Placental pericyte (primary cell): ENCODE measurements at places on chromosomes 7 and 10. TPM values are rescaled to one million over a fixed set of nuclear protein-coding genes. Genes with fewer than 3 reads are reported as not detected.

WNT2 gene
- 2.7 and 21.7 TPM in 2 replicates for total RNA-seq

FAM13C gene
- under 0.01 and 0.14 TPM in 2 replicates for total RNA-seq

AMPH gene
- total RNA-seq = 0.22 and 1.4 TPM in 2 replicates

RSPH10B gene
- under 0.01 TPM in 1 of 2 replicates, not detected in the other for total RNA-seq

ADIRF gene
- total RNA-seq = 1.0 TPM in 1 of 2 replicates, not detected in the other

CDHR1 gene
- total RNA-seq = under 0.01 TPM in 1 of 2 replicates, not detected in the other

MBL2 gene
- not detected in 2 replicates for total RNA-seq

SORBS1 gene
- 0.44 and 1.3 TPM in 2 replicates for total RNA-seq

CLDN3 gene
- not detected in 2 replicates for total RNA-seq

ZP3 gene
- total RNA-seq = 0.43 and 1.8 TPM in 2 replicates

GPR26 gene
- total RNA-seq = not detected in 2 replicates

ZNF438 gene
- total RNA-seq = 4.6 and 4.9 TPM in 2 replicates

UCMA gene
- total RNA-seq = not detected in 2 replicates

C10orf105 gene
- under 0.01 TPM in 1 of 2 replicates, not detected in the other for total RNA-seq

TMEM196 gene
- not detected in 2 replicates for total RNA-seq

ASB4 gene
- total RNA-seq = not detected in 2 replicates

TMEM26 gene
- total RNA-seq = 1.1 and 6.2 TPM in 2 replicates

STEAP2 gene
- 1.8 and 28.6 TPM in 2 replicates for total RNA-seq

GPC2 gene
- 0.66 and 1.9 TPM in 2 replicates for total RNA-seq

PHYH gene
- 10.0 and 12.0 TPM in 2 replicates for total RNA-seq

PPP1R17 gene
- not detected in 2 replicates for total RNA-seq

GHRHR gene
- not detected in 2 replicates for total RNA-seq

SYCE1 gene
- 8.3 and 9.7 TPM in 2 replicates for total RNA-seq

CRPPA gene
- 1.3 and 2.9 TPM in 2 replicates for total RNA-seq

GJD4 gene
- total RNA-seq = not detected in 2 replicates

ABCB4 gene
- 0.86 TPM in 1 of 2 replicates, not detected in the other for total RNA-seq

TRPV6 gene
- total RNA-seq = not detected in 2 replicates

GLUD1 gene
- total RNA-seq = 189 and 290 TPM in 2 replicates

C7orf33 gene
- total RNA-seq = not detected in 2 replicates

OPALIN gene
- total RNA-seq = not detected in 2 replicates

PILRB gene
- 7.0 and 19.8 TPM in 2 replicates for total RNA-seq

EGR2 gene
- 4.4 and 14.6 TPM in 2 replicates for total RNA-seq

ANTXRL gene
- not detected in 2 replicates for total RNA-seq

COX19 gene
- 9.2 and 11.2 TPM in 2 replicates for total RNA-seq

HOGA1 gene
- 0.14 and 0.44 TPM in 2 replicates for total RNA-seq

MALRD1 gene
- total RNA-seq = not detected in 2 replicates

SPACDR gene
- total RNA-seq = 0.72 and 0.88 TPM in 2 replicates

CHPF2 gene
- 92.8 and 125 TPM in 2 replicates for total RNA-seq

LRRC4 gene
- under 0.01 and 0.29 TPM in 2 replicates for total RNA-seq

SPDYE11 gene
- total RNA-seq = not detected in 2 replicates

ARHGEF35 gene
- total RNA-seq = 0.66 and 1.1 TPM in 2 replicates

ZNF800 gene
- total RNA-seq = 17.1 and 27.1 TPM in 2 replicates

SPDYE9 gene
- total RNA-seq = not detected in 2 replicates

TNS3 gene
- 107 and 172 TPM in 2 replicates for total RNA-seq

TSPAN12 gene
- 0.44 and 1.3 TPM in 2 replicates for total RNA-seq

TMEM236 gene
- total RNA-seq = under 0.01 and 0.14 TPM in 2 replicates

AGR3 gene
- total RNA-seq = not detected in 2 replicates

CAV1 gene
- total RNA-seq = 37.0 and 557 TPM in 2 replicates

CCDC172 gene
- total RNA-seq = not detected in 2 replicates

PDE6C gene
- total RNA-seq = not detected in 2 replicates

CNPY1 gene
- not detected in 2 replicates for total RNA-seq

CH25H gene
- 0.29 TPM in 1 of 2 replicates, not detected in the other for total RNA-seq
